Activated B cell treated with CpG ODN at 0.5 μM for 24 hours (primary cell): ENCODE measurements at places on chromosomes 3 and 15.

DNA sequence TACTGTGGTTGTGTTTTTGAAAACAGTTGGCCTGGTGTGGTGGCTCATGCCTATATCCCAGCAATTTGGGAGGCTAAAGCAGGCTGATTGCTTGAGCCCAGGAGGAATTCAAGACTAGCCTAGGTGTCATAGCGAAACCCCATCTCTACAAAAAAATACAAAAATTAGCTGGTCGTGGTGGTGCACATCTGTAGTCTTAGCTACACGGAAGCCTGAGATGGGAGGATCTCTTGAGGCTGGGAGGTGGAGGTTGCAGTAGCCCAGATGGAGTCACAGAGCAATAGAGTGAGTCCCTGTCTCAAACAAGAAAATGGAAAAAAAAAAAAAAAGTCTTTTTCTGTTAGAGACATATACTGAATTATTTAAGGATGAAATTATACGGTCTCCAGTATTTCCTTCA lies 14.7 kb upstream of the LRRFIP2 start:
- no peak for DNase-seq

DNA sequence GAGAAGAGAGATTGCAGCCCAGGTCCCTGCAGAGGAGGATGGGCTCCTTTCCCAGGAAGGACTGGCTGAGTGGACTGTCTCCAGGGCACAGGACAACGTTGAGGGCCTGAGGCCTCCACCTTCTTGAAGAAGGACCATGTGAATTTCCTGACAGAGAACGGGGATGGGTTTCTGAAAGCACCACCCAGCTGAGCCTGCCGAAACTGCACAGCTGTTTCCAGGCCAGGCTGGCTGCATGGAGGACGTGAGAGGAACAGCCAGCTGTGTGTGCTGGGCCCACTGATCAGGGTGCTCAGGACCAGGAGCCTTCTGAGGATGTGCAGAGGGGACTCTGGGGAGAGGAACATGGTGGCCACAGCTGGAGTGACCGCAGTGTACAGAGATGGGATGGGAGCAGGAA lies 39.2 kb downstream of the HMCES start:
- no peak for DNase-seq

DNA sequence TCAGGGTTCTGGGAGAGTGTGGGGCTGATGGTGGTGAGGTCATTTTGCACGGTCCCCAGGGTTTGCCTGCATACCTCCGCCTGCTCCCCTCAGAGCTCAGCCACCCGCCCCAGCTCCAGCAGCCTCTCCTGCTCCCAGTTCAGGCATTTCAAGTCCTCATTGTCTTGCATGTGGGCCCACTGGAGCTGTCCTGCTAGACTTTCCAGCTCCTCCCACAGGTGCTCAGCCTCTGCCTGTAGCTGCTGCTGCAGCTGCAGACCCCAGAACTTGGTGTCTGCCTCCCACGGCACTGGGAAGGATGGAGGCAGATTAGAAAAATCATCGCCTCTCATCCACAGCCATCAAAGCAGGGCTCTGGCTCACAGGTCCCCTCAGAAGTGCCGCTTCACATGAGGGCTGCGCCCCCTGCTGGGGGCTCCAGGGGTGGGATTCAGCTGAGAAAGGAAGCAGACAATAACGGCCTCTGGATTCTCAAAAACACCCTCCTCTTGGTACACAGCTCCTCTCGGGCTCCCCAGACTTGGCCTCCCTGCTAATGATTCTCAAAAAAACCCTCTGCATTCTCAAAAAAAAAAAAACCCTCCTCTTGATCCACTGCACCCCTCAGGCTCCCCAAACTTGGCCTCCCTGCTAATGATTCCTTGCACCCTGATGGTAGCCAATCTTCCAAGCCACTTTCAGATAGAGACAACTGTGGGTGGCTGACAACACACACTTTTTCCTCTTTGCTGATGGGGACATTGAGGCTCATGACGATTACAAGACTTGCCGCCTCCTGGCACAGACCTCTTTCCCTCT lies 89.3 kb upstream of the C2CD4B start:
- DNase-seq: no peak

DNA sequence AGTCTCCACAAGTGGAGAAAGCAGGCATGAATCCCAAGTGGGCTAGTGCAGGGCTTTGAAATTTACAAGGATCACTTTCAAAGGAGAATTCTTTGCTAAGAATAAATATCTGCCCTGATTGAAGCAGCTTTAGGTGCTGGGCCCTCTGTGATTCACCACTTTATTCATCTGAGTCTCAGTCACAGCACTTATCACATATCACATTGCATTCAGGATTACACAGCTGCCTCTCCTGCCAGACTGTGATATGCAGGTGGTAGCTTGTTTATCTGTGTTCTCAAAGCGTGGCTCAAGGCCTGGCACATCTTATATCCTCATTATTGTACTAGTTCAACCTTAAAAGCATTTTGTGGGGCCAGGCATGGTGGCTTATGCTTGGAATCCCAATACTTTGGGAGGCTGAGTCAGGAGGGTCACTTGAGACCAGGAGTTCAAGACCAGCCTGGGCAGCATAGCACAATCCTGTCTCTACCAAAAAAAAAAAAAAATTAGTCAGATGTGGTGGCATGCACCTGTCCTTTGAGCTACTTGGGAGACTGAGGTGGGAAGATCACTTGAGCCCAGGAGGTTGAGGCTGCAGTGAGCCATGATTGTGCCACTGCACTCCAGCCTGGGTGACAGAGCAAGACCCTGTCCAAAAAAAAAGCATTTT lies 156.9 kb upstream of the EIF1B start:
- DNase-seq: no peak
